ENCODE measurements at places on chromosomes 5 and 9.

DNA sequence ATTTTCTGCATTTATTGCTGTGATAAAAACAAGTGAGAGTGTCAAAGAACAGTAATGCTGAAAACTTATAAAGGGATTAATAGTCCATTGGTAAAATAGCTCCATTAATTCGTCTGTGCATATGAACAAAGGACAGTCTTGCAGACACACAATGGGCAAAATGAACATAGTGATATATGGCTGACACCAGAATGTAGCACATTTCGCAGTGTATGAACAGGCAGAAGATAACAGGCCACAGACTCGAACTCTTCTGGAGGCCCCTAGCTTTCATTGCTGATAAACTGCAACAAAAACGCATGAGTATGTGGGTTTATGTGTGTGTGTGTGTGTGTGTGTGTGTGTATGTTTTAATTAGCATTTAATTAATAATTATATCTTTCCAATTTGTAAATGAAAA is 354.8 kb downstream of the TAF11L14 start:
- DNase-seq: no peak

GRCh38 chr5:107700481-107700880 is 29.7 kb upstream of the EFNA5 start:
- DNase-seq: no peak

DNA sequence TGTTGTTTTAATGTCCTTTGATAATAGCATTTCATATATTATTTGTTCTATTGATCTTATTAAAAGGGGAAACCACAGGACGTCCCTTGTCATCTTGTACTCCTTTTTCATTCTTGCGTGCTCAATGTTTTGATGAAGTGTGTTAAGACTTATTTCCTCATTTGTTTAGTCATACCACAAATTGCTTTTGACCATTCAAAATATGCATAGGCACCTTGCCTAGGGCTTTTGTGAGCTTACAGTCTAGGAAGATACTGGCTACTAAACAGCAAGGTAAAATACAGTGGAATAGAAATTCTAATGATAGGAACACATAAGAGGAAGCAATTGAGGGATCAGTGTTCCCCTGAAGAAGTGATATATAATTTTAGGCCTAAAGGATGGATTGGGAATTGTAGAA is 190.3 kb downstream of the WDR70 start:
- no peak for DNase-seq

- no peak for DNase-seq
Measured at GRCh38 chr5:1254196-1254595, 29.0 kb downstream of the SLC6A18 start.

DNA sequence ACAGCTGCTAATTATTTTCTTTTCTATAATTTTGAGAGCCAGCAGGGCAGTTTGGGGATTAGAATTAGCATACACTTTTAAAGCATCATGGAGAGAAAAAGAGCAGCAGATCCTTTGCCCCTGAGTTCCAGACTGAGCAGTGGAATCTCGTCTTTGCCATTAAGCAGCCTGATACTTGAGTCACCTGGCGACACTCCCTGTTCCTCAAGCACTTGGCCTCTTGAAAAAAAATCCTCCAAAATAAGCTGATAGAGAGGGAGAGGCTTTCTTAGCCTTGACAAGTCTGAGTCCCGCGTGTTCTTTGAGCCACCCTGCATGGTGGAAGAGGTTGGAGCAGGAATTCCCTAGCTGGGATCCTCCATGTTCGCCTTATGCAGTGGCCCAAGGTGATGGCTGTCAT is 398.3 kb downstream of the IRX2 start:
- no peak for DNase-seq

DNA sequence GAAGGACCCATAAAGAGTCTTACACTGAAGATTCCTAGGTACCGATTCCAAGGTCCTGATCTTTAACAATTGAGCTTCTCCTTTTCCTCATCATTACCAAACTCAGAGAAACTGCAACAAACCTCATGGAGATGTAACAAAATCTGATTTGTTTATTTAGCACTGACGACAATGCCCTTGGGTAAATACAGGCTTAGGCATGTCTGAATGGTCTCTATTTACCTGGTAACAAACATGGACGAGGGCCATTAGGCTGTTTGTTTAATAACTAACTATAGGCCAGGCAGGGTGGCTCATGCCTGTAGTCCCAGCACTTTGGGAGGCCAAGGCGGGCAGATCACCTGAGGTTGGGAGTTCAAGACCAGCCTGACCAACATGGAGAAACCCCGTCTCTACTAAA is 333.3 kb downstream of the AGTPBP1 start:
- no peak for DNase-seq

DNA sequence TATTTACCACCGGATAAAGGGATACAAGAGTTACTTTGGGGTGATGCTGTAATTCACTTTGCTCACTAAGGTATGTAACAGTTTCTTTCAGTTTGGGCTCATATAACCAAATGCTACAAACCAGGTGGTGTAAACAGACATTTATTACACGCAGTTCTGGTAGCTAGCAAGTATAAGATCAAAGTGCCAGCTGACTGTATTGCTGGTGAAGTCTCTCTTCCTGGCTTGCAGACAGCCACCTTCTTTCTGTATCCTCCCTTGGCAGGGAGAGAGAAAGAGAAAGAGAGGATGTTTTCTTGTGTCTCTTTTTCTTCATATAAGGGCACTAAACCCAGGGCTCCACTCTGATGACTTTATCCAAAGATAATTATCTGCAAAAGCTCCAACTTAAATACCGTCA is 552.5 kb upstream of the FTMT start:
- DNase-seq: no peak

DNA sequence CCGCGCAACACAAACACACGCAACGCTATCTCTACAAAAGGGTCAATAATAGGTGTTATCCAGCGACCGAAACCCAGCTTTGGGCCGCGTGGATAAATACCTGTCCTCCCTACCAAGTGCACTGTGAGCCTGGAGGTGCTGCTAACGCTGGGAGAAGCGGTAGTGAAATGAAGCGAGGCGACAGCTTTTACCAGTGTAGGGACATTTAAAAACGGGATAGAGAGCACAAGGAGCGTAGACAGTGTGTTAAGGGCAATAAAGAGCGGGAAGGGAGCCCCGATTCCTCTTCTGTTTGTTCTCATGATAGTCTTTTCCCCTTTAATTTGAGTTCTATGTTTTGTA is 421 bp upstream of the DEPDC1B start:
- DNase-seq: no peak

- no peak for DNase-seq
Measured at GRCh38 chr9:1490341-1491232, 440.4 kb downstream of the DMRT2 start.

GRCh38 chr9:2854617-2855016 is 10.7 kb upstream of the PUM3 start:
- DNase-seq: no peak

- no peak for DNase-seq
Measured at GRCh38 chr5:145510324-145510723, 324.8 kb downstream of the PRELID2 start.

GRCh38 chr5:168162464-168162863 is 129.0 kb upstream of the WWC1 start:
- no peak for DNase-seq

GRCh38 chr5:99000221-99000620 is 71.4 kb upstream of the CHD1 start:
- DNase-seq: no peak

DNA sequence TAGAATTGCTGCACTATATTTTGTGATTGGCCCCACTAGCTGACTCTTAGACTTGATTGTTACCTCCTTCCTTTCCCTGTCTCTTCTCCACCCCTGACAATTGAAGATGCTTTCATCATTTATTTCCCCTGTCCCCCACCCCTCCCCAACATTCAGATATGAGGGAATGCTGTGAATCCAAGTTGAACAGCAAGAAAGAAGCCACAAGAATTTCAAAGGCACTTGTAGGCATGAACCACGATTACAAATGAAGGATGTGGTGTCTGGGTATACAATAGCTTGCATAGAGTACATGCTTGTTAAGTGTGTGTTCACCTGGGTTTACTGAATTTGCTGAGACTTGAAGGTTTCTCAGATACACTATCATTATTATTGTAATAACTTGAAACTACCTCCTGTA is 78.3 kb upstream of the TRIO start:
- no peak for DNase-seq

DNA sequence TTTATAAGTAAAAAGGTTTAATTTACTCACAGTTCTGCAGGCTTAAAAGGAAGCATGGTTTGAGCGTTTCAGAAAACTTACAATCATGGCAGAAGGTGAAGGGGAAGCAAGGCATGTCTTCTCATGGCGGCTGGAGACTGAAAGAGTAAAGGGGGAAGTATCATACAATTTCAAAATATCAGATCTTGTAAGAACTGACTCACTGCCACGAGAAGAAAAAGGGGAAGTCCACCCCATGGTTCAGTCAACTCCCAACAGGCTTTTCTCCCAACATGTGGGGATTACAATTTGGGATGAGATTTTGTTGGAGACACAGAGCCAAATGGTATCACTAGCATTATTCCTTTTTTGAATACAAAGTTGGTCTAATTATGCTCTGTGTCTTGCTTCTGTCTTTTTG is 627.9 kb upstream of the ST8SIA4 start:
- no peak for DNase-seq

GRCh38 chr9:26234865-26235264 is 556.6 kb upstream of the TUSC1 start:
- no peak for DNase-seq

DNA sequence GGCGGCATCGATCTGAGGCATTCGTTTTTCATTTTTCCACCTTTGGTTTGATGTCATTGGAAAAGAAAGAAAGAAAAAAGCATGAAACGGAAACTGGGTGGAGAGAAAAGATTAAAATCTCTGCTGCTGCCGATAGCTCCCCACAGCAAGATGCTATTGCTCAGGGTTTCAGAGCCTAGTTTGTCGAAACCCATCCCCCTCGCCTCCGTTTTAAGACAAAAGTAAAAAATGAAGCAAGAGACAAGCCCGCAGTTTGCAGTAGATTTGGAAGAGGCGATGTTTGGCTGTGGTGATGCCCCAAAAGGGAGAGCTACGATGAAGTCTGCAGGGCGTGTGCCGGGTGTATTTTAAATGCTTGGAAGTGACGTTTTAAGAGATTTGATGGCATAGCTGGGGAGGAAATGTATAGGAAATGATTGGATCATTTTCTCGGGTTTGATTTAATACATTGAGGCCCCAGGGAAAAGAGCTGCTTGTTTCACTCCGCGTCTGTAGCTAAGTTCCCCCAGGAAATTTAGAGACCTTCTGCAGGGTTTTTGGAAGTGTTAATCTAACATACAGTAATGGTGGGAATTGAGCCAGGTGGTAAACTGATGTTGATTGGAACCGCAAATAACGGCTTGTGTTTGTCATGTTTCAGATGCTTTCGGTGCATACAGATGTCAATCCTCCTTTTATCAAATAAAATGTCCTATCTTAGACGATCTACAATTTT is 909 bp downstream of the NDFIP1 start:
- DNase-seq: no peak

DNA sequence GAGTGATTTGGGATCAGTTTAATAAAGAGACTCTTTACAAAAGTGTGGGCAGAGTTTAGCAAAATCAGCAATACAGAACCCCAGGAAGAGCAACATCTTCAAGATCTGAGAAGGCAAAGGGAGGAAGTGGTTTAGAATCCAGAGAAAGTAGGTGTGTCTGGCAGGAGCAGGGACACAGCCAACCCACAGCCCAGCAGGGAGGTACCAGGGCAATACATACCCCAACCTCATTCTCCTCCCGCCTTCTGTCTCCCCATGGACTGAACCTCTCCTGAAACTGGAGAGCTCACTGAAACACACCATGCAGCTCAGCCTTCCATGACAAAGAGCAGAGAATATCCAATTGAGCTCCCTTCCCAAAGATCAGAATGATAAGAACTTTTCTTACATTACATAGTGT is 283.4 kb downstream of the PRELID2 start:
- no peak for DNase-seq

GRCh38 chr9:114804505-114804904 is 1.3 kb downstream of the TNFSF15 start:
- DNase-seq: no peak
